Activated T-helper 1 cell treated with anti-CD3 and anti-CD28 coated beads, Interleukin-12 subunit alpha, Interleukin-12 subunit beta, Interleukin-2, Interleukin-4 antibody, amounts not matched to agents 30 ng/mL and 10 ng/mL and 1 ng/mL, durations not matched to agents 14 hours and 24 hours and 36 hours (primary cell): ENCODE measurements at places on chromosomes 6 and 20.

DNA sequence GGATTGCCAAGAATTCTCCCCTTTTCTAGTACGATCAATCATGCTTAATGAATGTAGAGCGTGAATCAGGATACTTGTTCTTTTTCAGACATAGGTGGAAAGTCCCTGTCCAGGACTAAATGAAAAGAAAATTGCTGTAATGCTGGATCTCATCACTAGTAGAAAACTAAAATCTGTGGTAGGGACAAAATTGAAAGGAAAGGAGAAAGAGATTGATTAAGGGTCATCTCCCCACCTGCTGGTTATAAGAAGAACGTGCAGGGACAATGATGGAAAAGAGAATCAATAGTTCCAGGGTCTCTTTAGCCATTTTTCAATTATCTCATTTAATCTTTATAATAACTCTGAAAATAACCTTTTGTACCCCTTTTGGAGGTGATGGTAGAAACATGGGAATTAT is 18.7 kb upstream of the HLA-DRB1 start:
- H3K36me3 ChIP-seq: peaks cover 2% of the 10 kb centered on the region
- H3K4me1 ChIP-seq: peaks cover 28% of the 10 kb centered on the region
- H3K4me3 ChIP-seq: no peak overlapping the region
- no peak for DNase-seq
- H3K27me3 ChIP-seq: no peaks in the 10 kb centered on the region

DNA sequence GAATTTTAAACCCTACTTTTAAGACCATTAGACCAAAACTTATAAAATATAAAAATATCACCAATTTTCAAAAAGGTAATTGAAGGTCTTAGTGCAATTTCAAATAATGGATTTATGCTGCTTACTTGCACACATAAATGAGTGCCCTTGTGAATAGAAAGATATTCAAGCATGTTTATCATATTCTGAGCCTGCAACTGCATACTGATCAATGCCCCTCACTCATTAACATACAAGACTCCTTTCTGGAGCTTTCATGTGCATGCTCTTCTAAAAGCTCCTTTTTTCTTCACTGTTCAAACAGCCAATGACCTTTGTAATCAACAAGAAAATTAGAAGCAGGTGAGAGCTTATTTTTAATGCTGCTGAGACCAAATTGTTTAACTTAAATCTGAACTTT is 1139.3 kb downstream of the HACE1 start:
- H3K36me3 ChIP-seq: no peaks in the 10 kb centered on the region
- no peak for DNase-seq
- no peaks in the 10 kb centered on the region for H3K27me3 ChIP-seq
- H3K4me1 ChIP-seq: no peaks in the 10 kb centered on the region
- H3K27ac ChIP-seq: no peak overlapping the region
- no peak overlapping the region for H3K4me3 ChIP-seq

DNA sequence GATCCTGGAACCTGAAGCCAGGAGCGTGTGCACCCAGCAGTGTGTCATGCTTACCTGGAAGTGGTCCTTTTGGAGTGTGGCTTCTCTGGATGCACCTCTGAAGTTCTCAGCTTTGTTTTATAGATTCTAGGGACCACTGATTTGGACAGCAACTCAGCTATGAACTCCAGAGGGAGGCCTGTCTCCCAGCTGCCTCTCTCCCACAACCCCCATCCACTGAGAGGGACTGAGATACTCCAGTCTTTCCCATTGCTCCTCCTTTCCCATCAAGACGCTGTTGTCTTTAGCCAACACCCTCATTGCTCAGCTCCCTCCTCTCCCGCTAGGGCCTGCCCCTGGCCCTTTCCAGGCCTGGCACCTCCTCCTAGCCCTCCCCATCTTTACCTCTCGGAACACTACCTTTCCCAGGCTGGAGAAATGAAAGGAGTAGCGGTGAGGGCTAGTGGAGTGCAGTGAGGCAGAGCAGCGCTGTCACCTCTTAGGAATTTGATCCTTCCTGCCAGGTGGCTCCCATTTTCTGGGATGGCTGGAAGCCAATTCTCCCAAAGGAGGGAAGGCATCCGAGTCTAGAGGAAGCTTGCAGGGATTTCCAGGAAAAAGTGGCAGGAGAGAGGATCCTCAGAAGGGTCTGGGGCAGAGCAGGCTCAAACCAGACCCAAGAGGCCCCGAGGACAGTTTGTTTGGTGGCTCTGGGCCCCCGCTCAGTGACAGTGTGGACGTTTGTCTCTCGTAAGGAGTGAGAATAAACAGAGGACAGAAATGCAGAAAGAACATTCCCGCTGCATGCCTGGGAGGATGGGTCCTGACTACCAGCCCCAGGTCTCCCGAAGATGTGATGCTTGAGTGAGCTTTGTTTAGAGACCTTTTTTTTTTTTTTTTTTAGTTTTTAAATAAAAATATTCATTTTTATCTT is at the start of gene LRRN4:
TSS of gene LRRN4 (minus strand) at position 285 of the 913 bp plus-strand sequence. CDS start 1,261 bp downstream, outside the sequence.
- no peaks in the 10 kb centered on the region for H3K4me1 ChIP-seq
- no peak for DNase-seq
- peaks cover 34% of the 10 kb centered on the region for H3K27me3 ChIP-seq
- H3K36me3 ChIP-seq: no peaks in the 10 kb centered on the region

DNA sequence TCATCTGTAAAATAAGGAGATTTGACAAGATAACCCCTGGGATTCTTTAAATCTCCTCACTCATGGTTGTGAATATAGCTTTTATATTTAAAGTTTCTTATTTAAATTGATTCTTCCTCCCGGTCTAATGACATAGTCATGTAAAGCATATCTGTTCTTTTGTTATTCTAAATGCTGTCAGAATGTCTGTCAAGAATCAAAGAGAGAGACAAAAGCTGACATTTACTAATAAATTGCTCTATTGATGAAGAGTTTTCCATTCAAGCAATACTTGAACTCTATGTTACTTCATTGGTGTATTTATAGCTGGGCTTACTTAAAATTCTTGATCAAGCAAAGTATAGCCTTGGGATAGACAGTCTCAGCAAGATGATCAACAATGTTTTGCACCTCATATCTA is 865.8 kb downstream of the TBC1D32 start:
- DNase-seq: no peak
- H3K27ac ChIP-seq: no peak overlapping the region
- H3K36me3 ChIP-seq: no peaks in the 10 kb centered on the region
- no peak overlapping the region for H3K4me3 ChIP-seq
- no peaks in the 10 kb centered on the region for H3K27me3 ChIP-seq

DNA sequence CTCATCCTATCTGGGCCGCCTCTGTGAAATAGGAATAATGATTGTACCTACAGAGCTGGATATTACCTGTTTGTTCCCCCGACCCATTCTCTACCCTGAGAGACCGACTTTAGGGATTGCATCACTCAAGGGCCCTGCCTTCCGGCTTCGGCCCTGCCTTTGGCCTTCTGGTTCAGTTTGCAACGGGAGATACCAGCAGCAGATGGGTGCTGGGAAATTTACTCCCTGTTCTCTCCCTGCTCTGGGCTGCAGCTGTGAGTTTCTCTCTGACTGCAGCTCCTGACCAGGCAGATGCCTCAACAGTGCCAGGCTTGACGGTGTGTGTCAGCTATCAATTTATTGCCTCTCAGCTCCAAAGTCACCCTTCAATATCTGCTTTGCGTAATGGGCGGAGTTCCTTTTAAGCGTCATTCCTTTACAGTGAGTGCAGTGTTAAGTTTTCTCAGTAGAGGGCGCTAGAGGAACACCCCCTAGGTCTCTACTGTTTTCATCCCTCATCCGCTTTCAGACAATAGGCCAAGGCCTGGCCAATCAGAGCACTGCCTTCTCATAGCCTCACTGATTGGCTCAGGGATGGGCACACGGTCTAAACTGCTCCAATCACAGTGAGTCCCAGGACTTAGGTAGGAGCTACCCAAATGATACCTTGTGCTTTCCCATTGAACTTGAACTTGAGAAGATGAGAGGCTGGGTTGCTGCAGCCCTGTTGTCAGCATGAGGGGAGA is 30.0 kb downstream of the KCNG1 start:
- no peak overlapping the region for H3K27ac ChIP-seq
- peaks cover 9% of the 10 kb centered on the region for H3K27me3 ChIP-seq
- no peaks in the 10 kb centered on the region for H3K36me3 ChIP-seq
- peaks cover 6% of the 10 kb centered on the region for H3K4me1 ChIP-seq

- no peak overlapping the region for H3K27ac ChIP-seq
- no peak overlapping the region for H3K4me3 ChIP-seq
- peaks cover 12% of the 10 kb centered on the region for H3K36me3 ChIP-seq
- no peak for DNase-seq
- H3K4me1 ChIP-seq: no peaks in the 10 kb centered on the region
- no peaks in the 10 kb centered on the region for H3K27me3 ChIP-seq
Measured at GRCh38 chr6:142218446-142218845, 71.4 kb downstream of the VTA1 start.

- no peaks in the 10 kb centered on the region for H3K27me3 ChIP-seq
- peaks cover 46% of the 10 kb centered on the region for H3K4me1 ChIP-seq
- H3K4me3 ChIP-seq: no peak overlapping the region
- DNase-seq: no peak
- H3K27ac ChIP-seq: no peak overlapping the region
Measured at GRCh38 chr6:105805501-105806023, 280.6 kb upstream of the PRDM1 start.

DNA sequence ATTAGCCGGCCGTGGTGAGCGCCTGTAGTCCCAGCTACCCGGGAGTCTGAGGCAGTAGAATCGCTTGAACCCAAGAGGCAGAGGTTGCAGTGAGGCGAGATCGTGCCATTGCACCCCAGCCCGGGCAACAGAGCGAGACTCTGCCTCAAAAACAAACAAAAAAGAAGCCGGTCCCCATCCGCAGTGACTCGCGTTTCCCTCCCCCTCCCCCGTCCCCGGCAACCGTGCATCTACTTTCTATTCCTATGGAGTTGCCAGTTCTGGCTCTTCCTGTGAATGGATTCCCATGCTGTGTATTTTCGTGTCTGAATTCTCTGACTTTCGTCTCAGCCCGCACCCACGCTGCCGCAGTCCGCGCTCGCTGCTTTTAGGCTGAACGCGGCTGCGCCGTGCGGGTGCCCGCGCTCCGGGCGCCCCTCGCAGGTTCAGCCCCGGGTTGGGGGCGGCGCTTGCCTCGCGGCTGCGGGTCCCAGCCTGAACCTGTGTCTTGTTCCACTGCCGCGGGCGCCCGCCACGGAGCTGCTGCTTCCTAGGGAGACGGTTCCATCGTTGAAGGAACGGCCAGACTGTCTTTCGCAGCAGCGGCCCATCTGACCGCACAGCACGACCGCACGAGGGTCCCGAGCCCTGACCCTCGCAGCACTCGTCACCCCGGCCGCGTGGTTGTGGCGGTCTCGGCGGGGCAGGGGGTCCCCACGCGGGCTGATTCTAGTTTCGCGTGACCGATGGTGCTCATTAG is 1.1 kb upstream of the MRGBP start:
- peaks cover 15% of the 10 kb centered on the region for H3K4me1 ChIP-seq
- peak overlapping the region; percentile 81 for H3K4me3 ChIP-seq
- peak overlapping the region; percentile 91 for H3K27ac ChIP-seq
- peak; percentile 62 for DNase-seq
- H3K27me3 ChIP-seq: peaks cover 5% of the 10 kb centered on the region

- H3K4me1 ChIP-seq: no peaks in the 10 kb centered on the region
- no peaks in the 10 kb centered on the region for H3K36me3 ChIP-seq
- no peak overlapping the region for H3K27ac ChIP-seq
- H3K27me3 ChIP-seq: peaks cover 1% of the 10 kb centered on the region
Measured at GRCh38 chr6:106788761-106789160, 159.4 kb downstream of the QRSL1 start.
